ENCODE measurements at places on chromosomes 1 and 21.

DNA sequence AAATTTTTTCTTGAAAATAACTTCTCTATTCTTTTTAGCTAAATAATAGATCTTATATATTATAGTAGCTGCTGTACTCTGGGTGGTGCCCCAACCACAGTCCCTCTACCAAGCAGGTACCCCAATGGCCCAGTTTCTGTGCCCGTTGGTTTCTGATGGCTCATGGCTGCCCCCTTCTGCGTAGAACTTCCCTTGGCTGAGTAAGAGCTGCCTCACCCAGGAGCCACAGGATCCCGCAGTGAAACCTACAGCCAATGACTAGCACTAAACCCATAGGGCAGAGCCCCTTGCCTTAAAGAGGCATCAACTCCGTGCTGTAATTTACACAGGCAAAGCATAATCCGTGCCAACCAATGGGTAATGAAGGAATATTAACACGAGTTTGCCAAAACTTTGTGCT is 247.5 kb downstream of the USH2A start:
- DNase-seq: no peak

DNA sequence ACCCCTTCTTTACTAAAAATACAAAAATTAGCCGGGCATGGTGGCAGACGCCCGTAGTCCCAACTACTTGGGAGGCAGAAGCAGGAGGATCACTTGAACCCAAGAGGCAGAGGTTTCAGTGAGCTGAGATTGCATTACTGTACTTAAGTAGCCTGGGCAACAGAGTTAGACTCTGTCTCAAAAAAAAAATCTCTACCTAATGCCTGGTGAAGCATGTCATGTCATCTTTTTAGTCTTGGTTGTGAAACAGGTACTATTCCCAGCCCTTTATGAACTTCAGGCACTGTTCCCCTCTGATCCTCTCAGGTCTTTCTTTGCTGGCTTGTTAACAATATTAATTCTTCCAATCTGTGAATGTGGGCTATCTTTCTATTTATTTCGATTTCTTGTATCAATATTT is 22.1 kb downstream of the PRRC2C start:
- no peak for DNase-seq

DNA sequence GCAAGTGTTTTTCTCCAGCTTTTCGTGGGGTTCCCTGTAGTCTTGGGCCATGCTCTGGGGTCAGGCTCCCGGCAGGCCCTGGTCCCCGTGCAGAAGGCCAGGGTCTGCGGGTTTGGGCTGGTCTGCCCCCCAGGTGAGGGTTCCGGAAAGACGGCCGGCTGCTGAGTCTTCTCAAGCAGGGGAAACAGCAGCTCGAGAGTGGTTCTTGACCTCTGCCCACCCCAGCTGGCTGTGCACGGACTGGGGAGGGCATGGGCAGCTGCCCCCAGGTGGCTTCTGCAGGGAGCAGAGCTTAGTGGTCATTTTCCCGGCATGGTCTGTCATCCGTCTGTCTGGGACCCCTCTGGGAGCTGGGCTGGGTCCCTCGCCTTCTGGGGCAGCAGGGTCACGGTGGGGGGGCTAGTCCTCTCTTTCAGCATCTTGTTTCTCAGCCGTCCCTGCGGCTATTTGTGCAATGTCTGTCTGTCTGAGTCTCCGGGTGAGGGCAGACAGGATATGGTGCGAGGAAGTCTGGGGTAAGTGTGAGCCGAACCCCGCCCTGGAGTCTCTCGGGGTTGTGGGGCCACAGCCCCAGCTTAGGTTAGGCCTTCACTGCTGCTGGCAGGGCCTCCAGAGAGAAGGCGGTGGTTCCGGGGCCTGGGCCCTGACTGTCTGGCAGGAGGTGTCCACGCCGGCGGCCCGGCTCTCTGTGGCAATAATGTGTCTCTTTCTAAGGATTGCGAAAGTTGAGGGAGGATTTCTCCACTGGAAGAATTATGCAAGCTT is 6.1 kb downstream of the SKI start:
- DNase-seq: no peak

DNA sequence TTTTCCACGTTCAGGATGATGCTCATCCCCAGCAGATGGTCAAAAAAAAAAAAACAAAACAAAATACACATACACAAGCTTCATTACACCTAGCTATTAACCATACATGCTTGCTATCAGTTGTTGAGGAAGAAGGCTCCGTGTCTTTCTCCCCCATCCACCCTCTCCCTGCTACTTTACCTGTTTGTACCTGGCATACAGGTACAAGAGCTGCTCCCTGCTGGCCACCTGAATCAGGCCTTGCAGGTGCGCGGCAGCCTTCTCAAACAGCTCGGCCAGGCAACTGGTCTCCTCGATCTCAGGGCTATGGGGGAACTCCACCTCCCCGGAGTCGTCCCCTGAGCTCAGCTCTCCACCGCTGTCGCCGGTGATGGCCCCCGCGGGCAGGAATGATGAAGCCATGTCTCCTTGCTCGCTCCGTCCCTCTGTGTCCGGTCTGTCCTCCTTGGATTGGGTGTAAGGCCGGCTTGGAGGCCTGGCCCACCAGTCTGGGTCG is 464 bp downstream of the ACBD6 start:
- DNase-seq: peak; percentile 17

DNA sequence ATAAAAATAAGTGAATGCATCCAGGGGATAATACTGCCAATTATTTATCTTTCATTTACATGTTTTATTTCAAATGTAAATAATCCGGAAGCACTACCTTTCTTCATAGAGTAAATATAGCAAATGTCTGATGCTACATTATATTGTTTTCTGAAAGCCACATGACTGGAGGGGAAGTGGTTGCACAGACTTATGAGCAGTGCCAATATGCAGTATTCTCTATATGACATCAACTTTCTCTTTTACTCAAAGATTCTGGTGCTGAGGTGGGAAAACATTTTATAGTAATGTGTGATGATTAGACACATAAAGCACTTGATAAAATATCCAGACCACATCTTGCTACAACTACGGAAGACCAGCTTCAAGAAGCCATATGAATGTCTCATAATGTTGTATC is 314.7 kb downstream of the NEGR1 start:
- no peak for DNase-seq

- no peak for DNase-seq
Observed at GRCh38 chr1:217097819-217098218, 374.6 kb upstream of the ESRRG start.

DNA sequence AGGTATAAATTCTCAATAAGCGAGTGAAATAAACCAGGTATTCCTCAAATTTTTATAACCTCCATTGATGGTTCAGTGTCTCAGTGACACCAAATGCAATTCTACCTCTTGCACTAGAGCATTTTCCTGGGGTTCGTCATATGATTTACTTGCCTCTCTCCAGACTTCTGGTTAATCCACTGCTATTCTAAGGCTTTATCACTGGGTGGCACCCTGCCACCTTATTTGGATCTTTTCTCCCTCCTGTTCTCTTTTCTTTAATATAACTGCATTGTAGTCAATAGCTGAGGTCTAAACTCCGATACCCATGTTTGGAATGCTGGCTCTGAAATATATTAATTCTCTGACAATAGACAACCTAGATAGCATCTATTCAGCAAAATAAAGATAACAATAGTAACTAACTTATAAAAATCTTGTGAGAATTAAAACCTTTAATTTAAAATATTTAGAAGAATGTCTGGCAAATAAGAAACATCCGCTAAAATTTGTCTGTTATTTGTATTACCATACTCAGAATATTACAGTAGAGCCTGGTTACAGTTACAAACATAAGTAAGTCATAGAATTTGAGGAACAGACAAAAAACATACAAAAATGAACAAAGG is 436.4 kb downstream of the PLA2G4A start:
- no peak for DNase-seq

- DNase-seq: no peak
Observed at GRCh38 chr21:28489821-28490350, 502.8 kb downstream of the LTN1 start.

DNA sequence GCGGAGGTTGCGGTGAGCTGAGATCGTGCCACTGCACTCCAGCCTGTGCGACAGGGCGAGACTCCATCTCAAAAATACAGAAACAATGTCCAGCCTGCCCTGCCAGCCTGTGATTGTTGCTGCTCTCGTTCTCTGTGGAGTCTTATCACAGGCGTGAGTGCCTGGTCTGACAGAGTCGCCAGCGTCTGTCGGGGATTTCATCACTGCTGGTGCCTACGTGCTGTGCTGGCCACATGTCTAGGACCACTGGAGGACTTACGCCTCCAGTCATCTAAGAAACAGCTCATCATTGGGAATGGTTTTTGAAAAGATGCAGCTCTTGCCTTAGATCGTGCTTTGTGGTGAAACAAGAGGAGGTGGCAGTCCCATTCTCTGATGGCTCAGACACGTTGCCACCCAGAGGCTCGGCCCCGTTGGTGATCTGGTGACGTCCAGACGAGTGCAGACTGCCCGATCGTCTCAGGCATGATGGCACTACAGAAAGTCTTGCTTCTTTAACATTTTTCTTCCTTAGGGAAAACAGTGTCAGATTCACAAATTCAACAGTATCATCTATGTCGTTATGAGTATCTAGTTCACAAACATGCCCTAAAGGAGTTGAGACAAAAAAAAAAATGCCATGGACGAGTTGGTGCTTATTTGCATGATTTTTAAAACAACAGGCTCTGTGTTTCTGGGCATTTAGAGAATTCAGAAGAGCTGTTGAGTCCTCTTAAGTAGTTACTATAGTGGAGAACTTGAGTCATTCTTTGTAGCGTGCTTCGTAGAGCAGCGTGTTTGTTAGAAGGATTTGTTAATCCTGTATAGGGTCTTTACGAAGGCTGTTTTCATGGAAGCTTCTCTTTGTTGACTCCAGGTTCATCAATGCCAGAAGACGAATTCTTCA is 47.5 kb downstream of the CBS start:
- no peak for DNase-seq

- no peak for DNase-seq
Observed at GRCh38 chr1:45569571-45569961, 14.3 kb upstream of the NASP start.

GRCh38 chr1:15088281-15088971 is 65.1 kb upstream of the TMEM51 start:
- DNase-seq: no peak

- DNase-seq: no peak
Observed at GRCh38 chr1:162635418-162635817, 3.2 kb downstream of the DDR2 start.

DNA sequence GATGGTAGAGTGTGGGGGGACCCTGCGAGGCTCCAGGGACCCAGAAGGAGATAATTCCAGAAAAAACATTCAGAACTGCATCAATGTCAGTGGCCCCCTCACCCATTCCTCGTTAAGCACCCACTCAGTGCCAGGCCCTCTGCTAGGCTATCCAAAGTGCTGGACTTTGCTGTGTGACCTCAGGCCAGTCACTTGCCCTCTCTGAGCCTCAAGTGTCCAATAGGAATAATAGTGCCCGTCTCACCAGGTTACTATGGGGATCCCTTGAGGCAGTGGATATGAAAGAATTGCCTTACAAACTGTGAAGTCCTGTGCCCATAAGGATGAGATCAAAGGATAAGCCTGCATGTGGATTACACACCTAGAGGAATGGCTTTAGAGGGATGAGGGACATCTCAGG is 83.4 kb downstream of the IGSF21 start:
- DNase-seq: no peak

- no peak for DNase-seq
Observed at GRCh38 chr1:107698161-107698560, 266.8 kb downstream of the VAV3 start.

GRCh38 chr1:202164271-202165037 is 4.1 kb upstream of the PTPN7 start:
- DNase-seq: peak; percentile 49

- DNase-seq: no peak
Observed at GRCh38 chr1:21869620-21870121, 57.6 kb downstream of the LDLRAD2 start.

DNA sequence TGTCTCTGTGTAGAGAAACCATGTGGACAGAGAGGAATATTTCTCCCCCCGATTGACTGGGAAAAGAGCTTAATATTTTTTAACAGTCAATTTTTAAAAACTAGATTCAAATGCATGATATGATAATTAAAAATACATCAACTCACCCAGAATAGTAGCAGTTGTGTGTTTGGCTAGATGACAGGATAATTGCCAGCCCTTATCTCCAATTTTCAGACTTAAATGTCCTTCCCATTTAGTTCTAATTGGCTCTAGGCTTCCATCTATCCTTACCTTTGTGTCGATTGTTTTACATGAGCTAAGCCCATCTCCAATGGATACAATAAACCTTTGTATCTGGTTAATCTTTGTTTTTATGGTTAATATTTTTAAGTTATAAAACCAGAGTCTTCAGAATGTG is 23.9 kb upstream of the KIAA0040 start:
- no peak for DNase-seq

DNA sequence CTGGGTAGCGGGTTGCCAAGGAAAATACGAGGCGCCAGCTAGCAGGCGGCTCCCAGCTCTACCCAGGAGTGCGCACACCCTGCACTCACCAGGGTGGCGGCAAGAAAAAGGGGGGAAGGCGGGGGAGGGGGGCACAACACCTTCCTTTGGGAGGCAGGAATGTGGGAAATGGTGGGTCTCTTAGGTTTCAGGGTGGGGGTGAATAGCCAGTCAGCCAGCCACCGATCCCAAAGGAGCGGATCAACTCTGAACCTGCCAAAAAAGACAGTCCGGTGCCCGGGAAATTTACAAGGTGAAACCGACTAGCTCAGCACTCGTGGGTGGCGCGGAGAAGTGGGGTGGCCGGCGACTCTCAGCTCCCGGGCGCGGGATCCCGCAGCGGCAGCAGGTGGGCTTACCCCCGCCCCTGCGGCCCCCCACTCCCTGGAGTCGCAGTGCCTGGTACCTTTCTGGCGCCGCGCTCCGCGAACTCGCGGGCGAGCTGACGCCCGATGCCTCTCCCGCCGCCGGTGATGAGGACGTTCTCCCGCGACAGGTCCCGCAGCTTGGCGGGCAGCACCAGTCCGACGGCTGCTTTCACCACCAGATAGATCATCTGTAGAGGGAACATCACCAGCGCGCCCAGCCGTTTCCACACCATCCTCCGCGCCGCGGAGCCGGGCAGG is 1.2 kb downstream of the DHRS3 start:
- no peak for DNase-seq

- no peak for DNase-seq
Observed at GRCh38 chr1:230938924-230939368, 39.7 kb downstream of the TTC13 start.

- DNase-seq: no peak
Observed at GRCh38 chr1:28582248-28582615, 9.8 kb upstream of the RAB42 start.

GRCh38 chr1:109391157-109391556 is 6.6 kb downstream of the SORT1 start:
- no peak for DNase-seq

- no peak for DNase-seq
Observed at GRCh38 chr1:41534181-41535076, 49.9 kb upstream of the EDN2 start.

DNA sequence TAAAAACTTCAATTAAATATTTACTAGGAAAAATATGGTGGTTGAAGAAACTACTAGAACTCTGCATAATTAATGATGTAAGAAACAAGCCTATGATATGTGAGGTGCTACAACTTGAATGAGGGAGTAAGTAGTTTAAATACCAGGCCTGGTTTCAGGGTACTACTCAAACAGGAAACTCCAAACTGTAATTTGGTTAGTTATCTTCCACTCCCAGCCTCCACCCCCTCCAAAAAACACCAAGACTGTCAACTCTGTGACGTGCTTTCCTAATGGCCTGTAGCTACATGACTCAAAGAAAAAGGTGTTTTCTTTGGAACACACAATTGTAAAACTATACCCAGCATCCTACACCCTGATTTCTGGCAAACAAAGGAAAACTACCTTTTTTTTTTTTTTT is 55.9 kb upstream of the RCC1 start:
- no peak for DNase-seq

GRCh38 chr1:116508984-116509980 is 61.5 kb downstream of the CD58 start:
- DNase-seq: no peak
